ENCODE measurements at places on chromosomes 4 and X. TPM values are rescaled to one million over a fixed set of nuclear protein-coding genes. Genes with fewer than 3 reads are reported as not detected.
A peak's percentile ranks its signal among the peaks of the same experiment; 100 is the strongest.

DNA sequence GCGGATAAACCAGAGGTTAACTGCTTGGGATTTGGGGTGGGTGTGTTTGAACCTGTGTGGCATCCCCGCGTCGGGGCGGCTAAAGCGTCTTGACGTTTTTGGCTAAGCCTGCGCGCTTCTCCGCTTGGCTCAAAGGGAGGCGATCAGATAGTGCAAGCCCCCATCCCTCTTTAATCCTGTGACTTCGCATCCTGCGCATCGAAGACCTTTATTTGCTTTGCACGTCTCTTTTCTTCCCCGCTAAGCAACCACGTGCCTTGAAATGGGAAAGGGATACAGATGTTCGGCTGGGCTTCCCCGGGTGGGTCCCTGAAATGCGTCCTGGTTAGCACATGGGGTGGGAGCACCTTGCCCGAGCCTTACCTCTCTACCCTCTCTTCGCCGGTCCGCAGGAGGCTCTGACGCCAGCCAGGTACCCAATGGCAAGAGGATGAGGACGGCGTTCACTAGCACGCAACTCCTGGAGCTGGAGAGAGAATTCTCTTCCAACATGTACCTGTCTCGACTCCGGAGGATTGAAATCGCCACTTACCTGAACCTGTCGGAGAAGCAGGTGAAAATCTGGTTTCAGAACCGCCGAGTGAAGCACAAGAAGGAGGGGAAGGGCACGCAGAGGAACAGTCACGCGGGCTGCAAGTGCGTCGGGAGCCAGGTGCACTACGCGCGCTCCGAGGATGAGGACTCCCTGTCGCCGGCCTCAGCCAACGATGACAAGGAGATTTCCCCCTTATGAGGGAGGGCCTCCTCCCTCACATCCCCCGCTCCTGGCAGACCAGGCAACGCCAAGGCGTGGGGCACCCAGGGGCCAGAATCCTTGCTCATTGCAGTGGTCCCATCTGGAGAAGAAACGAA, 1.5 kb downstream of the GSX2 start:
- DNase-seq, result no peak

GRCh38 chr4:12562476-12563140, 921.5 kb downstream of the RAB28 start:
- DNase-seq, result no peak

GRCh38 chr4:143281507-143282190, 55.0 kb upstream of the GAB1 start:
- DNase-seq, result no peak

- no peak for DNase-seq
These were observed 14.1 kb upstream of the SMIM43 start for GRCh38 chr4:121778991-121779628.

GRCh38 chr4:21592970-21593670, 355.5 kb downstream of the KCNIP4 start:
- no peak for DNase-seq

DNA sequence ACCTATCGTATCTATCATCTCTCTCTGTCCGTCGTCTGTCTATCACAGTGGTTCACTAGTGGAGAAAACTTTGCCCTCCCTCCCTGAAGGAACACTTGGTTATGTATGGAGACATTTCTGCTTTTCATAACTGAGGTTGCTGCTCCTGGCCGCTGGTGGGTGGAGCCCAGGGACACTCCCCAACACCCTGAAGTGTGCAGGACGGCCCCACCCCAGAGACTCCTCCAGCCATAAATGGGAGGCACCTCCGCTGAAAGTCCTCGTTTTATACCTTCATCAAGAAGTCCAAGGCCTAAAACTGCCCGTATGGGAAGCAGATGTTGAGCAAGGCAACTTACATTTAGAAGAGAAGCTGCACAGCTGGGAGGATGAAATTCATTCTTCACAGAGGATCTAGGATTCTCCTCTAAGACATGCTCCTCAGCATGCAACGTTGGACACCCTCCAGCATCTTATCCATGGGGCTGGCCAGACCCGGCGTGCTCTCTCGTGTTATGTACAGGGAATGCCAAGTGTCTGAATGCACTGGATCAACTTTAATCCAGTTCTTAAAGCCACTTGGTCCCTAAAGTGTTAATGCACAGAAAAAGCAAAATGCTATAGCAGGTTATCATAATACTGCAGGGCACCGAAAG, 43.5 kb downstream of the PRKX start:
- DNase-seq, result no peak

DNA sequence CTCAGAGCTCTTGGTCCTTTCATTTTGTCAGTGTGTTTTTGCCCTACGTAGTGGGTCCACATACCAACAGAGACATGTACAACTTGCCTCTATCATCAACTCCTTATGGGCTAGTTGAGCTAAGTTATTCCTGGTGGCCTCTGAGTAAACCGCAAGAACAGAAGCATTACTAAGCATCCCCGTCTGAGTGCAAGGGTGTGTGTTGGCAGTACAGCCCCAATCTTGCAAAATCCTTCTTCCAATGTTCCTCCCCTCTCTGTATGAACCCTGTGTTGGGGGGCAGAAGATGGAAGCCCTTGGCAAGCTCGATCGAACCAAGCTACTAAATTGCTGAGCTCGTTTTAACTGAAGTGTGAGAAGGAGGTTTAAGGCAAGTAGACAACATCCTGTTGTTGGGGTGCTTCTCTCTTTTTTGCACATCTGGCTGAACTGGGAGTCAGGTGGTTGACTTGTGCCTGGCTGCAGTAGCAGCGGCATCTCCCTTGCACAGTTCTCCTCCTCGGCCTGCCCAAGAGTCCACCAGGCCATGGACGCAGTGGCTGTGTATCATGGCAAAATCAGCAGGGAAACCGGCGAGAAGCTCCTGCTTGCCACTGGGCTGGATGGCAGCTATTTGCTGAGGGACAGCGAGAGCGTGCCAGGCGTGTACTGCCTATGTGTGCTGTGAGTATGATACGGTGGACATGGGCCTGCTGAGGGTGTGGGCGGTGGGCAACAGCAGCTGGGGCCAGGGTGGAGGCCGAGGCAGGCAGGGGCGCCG, at the start of gene SH2D1A:
SH2D1A (plus strand) TSS at position 447 of the 760 bp plus-strand sequence; CDS start at position 527, 80 bp downstream.
- no peak for DNase-seq

DNA sequence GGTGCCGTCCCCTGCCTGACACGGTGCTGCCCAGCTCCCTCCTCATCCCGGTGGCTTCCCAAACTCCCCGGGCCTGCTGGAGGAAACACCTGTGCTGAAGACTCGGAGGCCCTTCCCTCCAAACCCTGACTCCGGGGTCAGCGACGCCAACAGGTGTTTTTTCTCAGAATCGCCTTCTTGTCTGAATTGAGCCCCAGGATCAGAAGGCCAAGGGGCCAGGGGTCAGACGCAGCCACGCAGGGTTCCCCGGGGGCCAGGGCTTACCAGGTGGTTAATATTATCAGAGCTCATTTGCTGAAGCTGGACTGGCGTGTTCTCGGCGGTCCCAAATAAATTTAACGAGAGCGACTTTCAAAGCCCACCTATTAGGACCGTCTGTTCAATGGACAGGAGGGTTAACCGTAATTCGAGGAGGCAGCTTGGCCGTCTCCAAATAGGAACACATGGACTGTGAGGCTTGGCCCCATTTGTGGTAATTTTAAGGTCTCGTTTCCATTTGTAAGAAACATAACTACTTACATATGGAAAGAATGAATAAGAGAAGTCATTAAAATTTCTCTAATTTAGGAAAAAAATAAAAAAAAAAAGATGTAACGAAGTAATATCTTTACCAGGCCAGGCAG, 239.3 kb downstream of the CRLF2 start:
- DNase-seq, result no peak

DNA sequence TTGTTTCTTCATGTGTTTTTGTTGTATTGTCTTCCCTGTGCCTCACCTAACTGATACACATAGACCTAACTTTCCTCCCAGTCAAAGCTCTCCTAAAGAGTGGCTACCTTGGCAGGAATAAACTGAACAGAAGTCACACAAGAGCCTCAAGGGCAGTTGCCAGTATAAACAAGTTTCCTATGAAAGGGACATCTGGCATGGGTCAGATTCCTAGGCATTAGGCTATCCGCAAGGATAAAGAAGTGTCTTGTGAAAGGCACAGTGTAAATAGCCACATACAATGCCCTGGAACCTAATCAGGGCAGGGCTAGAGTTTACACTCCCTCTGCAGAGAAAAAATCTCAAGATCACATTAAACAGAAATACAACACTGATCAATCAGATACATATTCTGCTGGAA, 220.8 kb downstream of the SPANXN3 start:
- no peak for DNase-seq

GRCh38 chr4:185576962-185577950, 41.9 kb upstream of the PDLIM3 start:
- DNase-seq, result no peak

- peak; percentile 69 for DNase-seq
These were observed 25.7 kb upstream of the CSF2RA start for GRCh38 chrX:1242891-1243402.

DNA sequence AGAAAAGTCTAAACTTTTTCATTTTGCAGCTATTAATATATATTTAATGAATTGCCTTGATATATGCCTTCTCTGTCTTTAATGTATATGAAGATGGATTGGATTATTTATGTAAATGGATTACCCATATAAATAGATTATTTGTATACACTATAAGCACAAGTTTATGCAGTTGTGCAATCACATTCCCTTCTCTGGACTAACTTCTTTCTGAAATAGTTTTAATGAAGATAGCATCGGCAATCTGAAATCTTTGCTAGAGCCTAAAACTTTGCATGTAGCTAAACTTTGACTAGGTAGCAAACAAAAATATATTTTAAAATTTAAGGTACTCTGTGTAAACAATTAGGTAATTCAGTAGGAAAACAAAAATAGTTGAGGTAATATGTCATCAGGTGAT, 127.8 kb downstream of the PCDH7 start:
- no peak for DNase-seq

The BOD1L1 gene
- total RNA-seq, result 5.0 TPM

The TMEM154 gene
- not detected for total RNA-seq

The MBNL3 gene
- total RNA-seq, result 1.0 TPM

The LRRC66 gene
- total RNA-seq, result not detected

The HSFX1 gene
- not detected for total RNA-seq

The ENPEP gene
- 3.8 TPM for total RNA-seq

The RBMXL3 gene
- not detected for total RNA-seq

The PLA2G12A gene
- 11.4 TPM for total RNA-seq

Data from Caki2 (cell line).